Stimulated activated CD8-positive, alpha-beta memory T cell treated with anti-CD3 and anti-CD28 coated beads, Interleukin-2, amount 100 ng/mL, for 1 hour (primary cell): ENCODE measurements at places on chromosomes 13 and 19.

GRCh38 chr13:48975856-48976575, at the start of gene FNDC3A:
Gene FNDC3A, plus strand, starts transcription at chr13:48975912. Its CDS starts 30,279 bp downstream, at chr13:49006191.
- DNase-seq: peak; percentile 71

DNA sequence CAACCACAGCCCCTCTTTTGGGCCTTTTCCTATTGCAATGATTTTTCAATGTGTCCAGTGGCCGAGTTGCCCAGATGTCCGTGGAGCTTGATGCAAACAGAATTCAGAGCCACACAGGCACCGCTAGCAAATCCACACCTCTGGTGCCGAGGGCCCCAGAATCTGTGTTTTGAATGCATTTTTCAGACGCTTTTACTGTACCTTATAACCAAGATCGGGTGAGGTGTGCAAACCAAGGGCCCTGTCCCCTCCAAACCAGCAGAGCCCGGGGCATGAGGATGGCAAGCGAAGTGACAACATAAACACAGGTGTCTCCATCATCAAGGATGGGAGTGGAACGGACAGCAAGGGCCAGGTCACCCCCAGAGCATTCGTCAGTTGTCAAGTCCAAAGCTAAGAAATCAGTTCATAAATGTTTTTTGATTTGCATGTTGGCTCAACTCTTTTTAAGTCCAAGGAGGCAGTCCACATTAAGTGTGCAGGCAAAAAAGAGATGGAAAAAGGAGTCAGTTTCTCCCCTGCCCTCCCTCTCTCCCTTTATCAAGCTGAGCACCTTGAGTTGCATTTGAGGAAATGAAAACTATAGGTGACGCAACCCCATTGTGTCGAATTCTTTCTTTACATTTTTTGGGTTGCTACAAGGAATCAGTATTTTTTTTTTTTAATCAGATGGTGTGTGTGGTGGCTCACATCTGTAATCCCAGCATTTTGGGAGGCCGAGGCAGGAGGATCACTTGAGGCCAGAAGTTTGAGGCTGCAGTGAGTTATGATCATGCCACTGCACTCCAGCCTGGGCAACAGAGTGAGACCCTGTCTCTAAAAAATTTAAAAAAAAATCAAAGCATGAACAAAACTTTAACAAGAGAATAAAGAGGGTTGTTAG, 2.9 kb downstream of the CCDC8 start:
- no peak for DNase-seq

- DNase-seq: no peak
These were observed 12.0 kb downstream of the HMGB1 start for GRCh38 chr13:30453727-30454126.

DNA sequence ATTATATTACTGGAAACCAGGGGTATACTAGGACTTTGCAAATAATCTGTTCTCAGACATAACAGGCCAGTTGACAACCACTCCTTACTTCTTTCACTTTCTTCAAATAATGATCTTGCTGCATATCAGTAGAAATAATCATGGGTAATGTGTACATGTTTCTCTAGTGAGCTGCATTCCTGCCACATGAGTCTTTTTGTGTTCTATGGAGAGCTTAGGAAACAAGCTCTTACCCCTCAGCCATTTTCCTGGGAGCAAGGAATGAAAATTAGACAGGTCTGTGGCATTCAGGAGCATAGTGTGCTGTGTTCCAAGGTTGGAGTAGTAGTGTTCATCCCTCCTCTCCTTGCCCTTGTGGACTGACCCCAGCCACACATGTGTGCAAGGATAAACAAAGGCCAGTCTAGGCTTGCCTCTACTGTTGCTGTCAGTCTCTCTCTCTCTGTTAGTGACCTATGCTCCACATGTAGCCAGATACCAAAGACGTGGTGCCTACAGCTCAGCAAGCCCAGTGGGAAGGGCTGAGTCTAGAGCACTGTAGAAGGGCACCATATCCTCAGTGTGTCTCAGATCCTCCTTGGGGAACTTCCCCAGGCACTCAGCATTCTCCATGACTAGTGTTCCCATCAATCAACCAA, 11.5 kb upstream of the OXGR1 start:
- DNase-seq: no peak

- no peak for DNase-seq
These were observed 157.5 kb upstream of the ZNF536 start for GRCh38 chr19:30214651-30215051.

DNA sequence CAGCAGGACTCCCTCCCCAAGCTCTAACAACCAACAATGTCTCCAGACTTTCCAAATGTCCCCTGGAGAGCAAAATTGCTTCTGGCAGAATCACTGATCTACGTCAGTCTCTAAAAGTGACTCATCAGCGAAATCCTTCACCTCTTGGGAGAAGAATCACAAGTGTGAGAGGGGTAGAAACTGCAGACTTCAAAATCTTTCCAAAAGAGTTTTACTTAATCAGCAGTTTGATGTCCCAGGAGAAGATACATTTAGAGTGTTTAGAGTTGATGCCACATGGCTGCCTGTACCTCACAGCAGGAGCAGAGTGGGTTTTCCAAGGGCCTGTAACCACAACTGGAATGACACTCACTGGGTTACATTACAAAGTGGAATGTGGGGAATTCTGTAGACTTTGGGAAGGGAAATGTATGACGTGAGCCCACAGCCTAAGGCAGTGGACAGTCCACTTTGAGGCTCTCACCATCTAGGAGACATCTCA, 6.2 kb upstream of the CEACAM5 start:
- no peak for DNase-seq
